ENCODE measurements at places on chromosomes 16 and 17.

DNA sequence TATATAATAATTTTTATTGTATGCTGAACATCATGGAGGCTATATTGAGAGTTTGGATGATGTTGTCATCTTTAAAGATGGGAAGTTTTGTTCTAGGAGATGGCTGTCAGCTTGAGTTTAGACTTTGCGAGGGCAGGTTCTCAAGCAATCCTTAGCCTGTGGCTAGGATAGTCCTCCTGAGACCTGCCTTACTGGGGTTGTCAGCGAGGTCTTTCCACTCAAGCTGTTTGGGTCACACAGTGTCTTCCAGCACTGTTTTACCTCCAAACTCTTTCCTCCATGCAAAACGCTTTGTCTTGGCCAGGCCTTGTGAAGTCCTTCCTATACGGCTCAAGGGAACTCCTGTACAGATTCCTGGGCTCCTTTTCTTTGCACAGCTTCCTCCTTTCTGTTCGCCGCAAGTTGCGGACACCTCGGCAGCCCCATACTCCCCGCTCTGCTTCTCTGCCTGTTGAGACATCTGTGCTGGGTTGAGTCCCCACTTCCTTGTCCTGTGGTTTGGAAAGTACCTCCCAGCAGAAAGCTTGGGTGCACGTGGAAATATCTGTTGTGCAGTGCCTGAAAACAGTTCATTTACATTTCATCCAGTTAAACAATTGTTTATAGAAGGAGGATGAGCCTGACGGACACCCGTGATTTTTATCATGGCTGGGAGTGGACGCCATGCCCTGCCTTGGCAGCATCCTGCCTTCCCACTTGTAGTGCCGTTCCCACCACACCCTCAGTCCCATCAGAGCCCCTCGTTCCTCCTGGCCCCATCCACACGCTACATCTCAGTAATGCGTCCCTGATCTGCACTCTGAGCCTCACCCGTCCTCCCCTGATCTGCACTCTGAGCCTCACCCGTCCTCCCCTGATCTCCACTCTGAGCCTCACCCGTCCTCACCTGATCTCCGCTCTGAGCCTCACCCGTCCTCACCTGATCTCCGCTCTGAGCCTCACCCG, 55.0 kb upstream of the CBFA2T3 start:
- DNase-seq, result peak; percentile 85

DNA sequence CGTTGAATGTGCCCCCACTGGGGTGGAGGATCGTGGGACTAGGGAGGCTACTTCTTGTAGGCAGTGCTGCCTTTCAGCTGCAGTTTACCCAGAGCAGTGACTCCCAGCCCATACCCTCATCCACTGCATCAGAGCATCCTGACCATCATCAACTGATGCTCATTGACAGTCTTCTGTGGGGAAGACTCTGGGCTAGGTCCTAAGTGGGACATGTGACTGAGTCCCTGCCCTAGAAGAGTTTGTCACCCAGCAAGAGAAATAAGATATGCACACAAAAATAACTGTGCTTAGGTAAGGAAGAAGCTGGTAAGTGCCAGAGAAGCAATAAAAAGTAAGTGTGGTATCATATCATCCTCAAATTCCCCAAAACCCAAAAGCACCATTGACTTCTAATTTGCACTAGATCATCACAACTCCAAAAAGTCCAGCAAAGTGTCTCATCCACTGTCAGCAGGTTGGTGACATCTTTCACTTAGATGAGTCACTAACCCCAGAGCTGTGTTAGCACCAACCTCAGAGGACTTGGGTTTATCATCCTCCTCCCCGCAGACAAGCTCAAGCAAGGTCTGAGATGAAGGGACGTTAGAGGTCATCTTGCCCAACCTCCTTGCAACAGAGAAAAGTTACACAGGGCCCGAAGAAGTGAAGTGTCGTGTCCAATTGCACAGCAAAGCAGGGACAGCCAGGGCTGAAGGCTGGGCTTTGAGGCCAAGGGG, 99.0 kb downstream of the CCDC182 start:
- no peak for DNase-seq

DNA sequence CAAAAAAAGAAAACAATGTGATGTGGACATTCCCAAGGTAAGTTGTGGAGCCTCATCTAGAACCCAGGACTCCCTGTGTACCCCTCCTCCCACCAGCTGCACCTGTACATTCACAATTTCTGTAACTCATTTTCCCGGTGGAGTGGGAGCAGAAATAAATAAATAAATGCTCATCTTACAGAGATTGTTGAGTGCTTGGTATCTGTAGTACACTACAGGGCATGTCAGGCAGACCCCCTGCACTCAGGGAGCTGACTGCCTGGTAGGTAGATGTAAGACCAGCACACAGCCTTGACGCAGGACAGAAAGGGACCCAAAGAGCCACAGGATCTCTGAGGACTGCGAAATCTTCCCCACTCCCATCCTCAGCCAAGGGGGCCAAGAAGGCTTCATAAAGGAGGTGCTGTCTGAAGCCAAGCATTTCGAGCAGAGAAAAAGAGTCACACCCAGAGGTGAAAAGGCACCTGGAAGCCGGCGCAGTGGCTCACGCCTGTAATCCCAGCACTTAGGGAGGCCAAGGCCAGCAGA, 6.5 kb downstream of the EIF1 start:
- no peak for DNase-seq

GRCh38 chr17:44137891-44138709, 3.6 kb upstream of the HROB start:
- no peak for DNase-seq

Measured in CD4-positive, alpha-beta T cell treated with Interleukin-4 for 1 hour (primary cell).